ENCODE measurements at places on chromosomes 12 and 14. TPM values are rescaled to one million over a fixed set of nuclear protein-coding genes. Genes with fewer than 3 reads are reported as not detected.

GRCh38 chr14:67999705-68000384 lies 180.3 kb downstream of the RAD51B start:
- DNase-seq: peak; percentile 90

- no peak for DNase-seq
Measured at GRCh38 chr14:97120611-97121031, 323.4 kb downstream of the VRK1 start.

The CNIH1 gene
- 162 TPM for total RNA-seq

DNA sequence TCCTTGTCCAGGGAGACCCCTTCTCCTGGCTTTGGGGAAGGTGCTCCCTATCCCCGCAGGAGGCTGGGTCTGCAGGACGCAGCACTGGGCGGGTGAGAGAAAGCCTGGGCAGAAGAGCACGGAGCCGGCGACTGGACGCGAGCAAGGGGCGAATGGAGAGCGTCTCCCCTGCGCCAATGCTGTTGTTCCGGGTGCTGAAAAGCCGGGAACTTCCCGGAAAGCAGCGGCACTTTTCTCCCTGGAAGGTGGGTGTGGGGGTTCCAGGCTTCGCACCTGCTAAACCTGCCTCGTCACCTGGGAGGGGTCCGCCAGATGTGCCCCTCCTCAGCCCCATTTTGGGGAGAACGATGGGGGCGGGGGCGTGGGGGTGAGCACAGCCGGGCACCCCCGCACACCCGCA lies 417.1 kb upstream of the TMTC1 start:
- no peak for DNase-seq

- DNase-seq: no peak
Measured at GRCh38 chr14:101362529-101363260, 198.6 kb upstream of the DIO3 start.

DNA sequence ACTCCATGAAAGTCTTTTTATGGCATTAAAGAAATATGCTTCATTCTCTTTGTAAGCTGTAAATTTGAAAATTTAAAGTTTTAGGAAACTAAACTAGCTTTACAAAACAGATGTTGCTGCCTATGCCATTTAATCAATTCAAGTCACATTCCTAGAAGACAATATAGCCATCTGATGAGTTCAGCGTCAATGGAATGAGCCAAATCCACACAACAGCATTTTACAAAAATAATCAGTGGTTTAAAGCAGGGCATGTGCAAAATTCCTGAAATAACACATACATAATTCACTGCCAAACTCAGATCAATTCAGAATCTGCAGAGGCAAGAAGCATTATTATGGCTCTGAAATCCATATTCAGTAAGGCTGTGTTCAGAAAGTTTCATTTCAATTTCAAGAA lies 75.6 kb downstream of the MED13L start:
- no peak for DNase-seq

GRCh38 chr12:122888232-122888752 lies 7.6 kb downstream of the VPS37B start:
- DNase-seq: no peak

DNA sequence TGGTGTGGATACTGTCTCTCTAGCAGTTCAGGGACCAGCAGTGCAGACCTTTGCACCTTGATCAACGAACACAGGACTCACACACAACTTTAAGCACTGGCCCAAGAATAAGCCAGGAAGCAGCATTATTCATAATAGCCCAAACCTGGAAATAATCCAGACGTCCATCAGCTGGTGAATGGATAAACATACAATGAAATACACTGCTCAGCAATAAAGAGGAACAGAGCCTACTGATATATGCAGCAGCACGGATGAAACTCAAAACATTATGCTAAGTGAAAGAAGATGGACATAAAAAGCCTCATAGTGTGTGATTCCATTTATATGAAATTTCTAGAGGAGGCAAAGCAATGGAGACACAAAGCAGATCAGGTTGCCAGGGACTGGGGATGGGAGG lies 303.9 kb upstream of the FKBP4 start:
- DNase-seq: no peak

The BMAL2 gene
- 2.4 TPM for total RNA-seq

DNA sequence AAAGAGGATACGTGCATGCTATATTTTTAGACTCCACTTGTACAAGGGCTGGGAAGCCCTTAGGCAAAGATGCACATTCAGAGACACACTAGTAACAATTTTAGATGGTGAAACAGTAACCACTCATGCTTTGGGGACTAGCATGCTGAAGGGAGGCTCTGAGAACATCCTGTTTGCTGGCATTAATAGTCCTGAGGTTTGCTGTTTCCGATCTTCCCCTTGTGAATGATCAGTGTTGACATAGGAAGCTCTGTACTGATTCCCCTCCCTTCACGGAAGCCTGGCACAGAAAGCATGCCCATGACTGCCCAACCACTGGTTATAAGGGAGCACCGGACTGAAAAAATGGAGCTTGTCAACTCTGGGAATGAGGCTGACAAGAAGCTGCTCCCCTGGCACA lies 164.6 kb downstream of the GCH1 start:
- no peak for DNase-seq

The SERPINA6 gene
- not detected for total RNA-seq

DNA sequence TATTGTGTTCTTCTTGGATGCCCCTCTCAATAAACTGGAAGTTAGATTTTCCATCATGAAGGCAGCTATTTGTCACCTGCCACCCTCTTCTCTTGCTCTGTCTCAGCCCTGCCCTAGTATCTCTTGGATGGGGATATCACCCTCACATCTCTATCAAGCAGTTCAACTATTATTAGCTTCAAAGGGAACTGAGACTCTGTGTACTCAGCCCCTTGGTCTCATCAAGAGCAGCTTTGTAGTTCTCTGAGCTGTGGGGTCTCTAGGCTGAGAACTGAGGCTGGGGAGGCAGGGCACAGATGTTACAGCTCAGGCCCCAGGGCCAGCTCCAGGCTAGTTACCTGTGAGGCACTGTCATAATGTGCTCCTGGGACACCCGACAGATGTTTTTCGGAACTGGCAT lies 130.3 kb downstream of the DAD1 start:
- DNase-seq: no peak

DNA sequence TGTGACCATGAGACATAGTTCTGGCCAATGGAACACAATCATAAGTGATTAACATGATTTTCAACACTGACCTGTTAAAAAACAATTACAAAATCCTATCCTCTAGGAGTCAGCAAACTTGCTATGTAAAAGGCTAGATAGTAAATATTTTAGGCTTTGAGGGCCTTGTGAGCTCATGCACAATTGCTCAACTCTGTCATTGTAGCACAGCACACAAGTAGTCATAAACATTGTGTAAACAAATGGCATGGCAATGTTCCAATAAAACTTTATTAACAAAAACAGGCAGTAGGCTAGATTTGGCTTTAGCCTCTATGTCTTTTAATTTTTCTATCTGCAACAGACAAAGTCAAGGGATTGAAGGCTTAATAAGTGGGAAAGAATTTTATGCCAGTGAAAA lies 350.7 kb downstream of the C12orf50 start:
- no peak for DNase-seq

The LRRC9 gene
- total RNA-seq: 0.08 TPM
